ENCODE measurements at places on chromosomes 4 and X.

- DNase-seq, result no peak
Measured at GRCh38 chr4:133137571-133137970, 11.5 kb upstream of the PCDH10 start.

GRCh38 chr4:6055030-6055429, 36.8 kb upstream of the C4orf50 start:
- no peak for DNase-seq

DNA sequence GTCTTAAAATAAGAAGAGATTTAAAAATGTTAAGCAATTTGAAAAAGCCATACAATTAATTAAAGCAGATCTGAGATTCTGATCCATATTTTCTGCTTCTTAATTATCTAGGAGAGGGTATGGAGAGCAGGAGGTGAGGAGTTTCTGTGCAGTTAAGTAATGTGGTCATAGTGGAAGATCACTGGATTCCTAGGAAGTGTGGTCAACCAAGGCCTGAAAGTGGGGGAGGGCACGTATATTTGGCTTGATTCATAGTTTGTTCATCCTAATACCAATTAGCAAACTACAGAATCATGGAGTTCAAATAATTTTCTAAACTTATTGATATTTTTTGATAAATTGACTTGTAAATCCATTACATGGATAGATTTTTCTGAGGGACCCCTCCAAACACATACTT, 768.3 kb downstream of the RAPGEF2 start:
- DNase-seq, result no peak

DNA sequence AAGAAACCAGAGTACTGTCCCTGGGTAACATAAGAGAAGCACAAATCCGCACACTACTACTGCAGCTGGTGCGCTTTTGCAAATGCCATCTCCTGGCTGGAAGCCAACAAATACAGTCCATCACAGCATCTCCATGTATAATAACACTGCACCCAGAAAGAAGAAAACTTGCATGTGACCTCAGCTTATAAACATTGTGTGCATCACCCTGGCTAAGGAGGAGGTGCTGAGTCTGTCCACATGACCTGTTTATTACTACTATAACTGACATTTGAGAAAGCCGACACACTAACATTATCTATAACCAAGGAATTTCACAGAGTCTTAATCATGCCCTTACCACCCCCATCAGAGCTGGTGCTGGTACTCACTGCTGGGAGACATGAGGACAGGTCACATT, 516.8 kb downstream of the CFAP47 start:
- no peak for DNase-seq

GRCh38 chr4:156169011-156169410, 215.3 kb upstream of the CTSO start:
- DNase-seq, result peak; percentile 42

DNA sequence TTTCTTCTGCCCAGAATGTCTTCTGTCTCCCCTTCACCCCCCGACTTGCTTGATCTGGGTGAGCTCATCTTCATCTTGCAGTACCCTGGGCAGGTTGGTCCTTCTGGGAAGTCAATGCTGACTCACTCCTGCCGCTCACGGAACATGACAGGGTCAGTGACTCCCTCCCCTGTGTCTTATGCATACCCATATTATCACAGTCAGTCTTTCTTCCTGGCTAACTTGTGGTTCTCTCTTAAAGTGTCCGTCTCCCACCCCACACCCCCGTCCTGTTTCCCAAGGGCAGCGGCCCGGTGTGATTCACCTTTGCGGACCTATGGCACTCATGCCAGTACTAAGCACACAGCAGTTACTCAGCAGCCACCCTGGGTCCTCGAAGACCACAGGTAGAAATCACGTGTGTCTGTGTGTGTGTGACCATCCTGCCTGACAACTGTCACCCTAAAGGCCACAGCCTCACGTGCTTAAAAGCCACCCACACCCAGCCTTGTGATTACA, 17.7 kb downstream of the IQSEC2 start:
- DNase-seq, result peak; percentile 84

DNA sequence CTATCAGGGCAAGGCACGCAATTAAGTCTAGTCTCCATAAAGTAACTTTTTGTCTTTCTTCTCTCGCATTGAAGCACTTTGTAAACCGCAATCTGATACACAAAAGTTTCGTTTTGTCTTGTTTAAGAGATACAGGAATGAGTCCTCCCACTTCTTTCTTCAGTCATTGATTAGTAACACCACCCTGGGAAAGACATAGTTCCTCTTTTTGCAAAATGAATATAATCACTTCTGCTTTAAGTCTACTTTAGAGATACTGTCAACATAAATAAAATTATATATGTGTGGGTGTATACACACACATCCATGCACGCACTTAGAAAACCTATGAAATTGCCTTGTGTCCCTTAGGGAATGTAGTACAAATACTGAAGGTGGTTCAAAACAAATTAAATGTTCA, 11.7 kb downstream of the COQ2 start:
- DNase-seq, result no peak

DNA sequence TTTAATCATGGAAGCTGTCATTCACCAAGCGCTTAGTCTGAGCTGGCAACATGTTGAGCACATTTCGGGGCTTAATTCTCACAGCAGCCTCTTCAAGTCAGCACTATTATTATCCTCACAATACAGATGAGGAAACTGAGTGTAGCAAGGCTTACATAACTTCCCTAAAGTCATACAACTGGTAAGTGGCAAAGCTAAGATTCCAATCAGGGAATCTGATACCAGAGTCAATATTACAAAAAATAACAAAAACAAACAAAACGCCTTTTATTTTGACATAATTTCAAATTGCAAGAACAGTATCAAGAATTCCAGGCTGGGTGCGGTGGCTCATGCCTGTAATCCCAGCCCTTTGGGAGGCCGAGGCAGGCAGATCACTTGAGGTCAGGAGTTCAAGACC, 120.4 kb upstream of the DUSP21 start:
- DNase-seq, result no peak

DNA sequence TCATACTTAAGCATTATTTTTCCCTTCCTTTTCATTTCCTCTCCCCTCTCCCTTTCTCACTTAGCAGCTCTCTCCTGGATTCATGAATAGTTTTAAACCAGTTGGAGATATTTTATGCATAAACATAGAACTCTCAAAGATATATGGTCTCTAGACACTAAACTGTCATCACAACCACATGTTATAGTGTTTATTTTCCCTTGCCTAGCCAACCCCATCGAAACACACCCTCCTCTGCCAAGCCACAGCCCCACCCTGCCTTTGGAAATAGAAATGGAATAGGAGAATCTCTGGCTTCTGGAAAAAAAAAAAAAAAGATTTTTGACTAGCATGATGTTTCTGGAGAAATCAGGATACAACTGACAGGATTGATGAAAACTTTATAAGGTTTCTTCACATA, 64.8 kb upstream of the RBPJ start:
- DNase-seq, result peak; percentile 11

DNA sequence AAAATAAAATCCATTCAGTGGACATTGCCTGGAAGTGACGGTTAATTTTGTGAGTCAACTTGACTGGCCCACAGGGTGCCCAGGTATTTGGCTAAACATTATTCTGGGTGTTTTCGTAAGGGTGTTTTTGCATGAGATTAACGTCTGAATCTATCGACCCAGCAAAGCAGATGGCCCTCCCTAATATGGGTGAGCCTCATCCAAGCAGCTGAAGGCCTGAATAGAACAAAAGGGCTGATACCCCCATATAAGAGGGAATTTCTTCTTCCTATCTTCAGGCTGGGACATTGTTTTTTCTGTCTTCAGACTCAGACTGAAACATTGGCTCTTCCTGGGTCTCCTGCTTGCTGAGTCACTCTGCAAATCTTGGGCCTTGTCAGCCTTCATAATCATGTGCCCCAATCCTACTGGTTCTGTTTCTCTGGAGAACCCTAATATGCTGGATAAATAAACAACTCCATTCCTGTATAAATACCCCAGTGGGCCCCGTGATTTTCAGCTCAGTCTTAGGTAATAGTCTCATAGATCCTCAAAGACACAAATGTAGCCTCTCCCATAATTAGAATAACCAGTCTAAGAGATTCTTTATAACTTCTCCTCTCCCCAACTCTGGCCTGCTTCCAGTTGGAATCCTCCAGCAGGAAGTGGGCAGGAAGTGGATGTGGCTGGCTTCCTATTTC, 33.1 kb upstream of the DDX3X start:
- DNase-seq, result no peak

- DNase-seq, result no peak
Measured at GRCh38 chr4:99205153-99205979, 13.7 kb downstream of the ADH6 start.

DNA sequence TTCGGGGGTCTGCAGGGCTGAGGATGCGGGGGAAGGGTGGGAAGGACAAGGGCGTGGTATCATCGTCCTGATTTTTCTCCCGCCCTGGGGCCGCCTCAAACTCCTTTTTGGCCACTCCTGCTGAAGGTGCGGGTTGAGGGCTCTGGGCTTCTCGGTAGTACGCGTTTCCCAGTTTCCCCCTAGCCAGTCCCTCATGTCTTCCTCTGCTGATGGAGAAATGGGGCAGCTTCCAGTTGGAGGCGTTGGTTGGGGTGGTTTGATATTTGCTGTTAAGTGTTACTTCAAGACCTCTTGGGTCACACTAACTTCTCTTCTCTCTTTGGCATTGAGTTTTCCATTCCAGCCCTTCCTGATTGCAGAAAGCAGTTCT, 482 bp downstream of the GSTCD start:
- DNase-seq, result peak; percentile 29

All from SW480 (cell line).